NK-92 treated with Interleukin-12 subunit alpha and Interleukin-12 subunit beta, amount 100 ng/mL, for 24 hours (cell line): ENCODE measurements at places on chromosomes 7 and 10.

- DNase-seq, result no peak
Observed at GRCh38 chr10:58772758-58773157, 260.1 kb downstream of the BICC1 start.

GRCh38 chr7:155991470-155991869, 179.2 kb upstream of the SHH start:
- DNase-seq, result no peak

- DNase-seq, result peak; percentile 36
Observed at GRCh38 chr10:70232155-70232858, 922 bp downstream of the PPA1 start.

DNA sequence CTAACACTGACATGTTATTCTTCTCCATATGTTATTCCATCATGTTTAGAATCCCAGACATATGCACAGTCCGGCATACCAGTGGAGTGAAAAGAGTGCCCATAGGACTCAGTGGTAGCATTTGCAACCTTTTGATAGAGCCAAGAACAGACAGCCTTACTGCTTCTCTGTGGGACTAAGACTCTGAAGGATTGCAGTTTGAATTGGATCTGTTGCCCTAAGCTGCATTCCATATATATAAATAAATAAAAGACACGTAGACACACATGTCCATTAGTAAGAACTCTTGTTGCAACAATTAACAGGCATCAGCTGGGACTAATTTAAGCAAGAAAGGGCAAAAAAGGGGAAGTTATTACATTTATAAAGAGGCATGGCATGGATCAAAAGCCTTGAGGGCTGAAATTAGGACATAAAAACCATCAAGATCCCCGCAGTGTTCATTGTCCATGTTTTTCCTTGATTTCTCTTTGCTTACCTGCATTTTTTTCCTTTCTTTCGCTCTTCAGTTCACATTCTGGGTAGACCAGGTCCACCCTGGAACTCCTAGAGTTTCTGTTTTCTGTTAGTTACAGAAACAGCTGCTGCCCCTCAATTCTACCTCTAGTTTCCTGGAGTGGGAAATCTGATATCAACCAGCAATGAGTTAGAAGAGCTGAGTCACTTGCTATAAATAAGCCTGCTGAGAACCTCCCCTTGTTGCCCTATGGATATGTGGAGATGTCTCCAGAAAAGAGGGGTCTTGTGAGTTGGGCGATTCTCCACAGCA, 132.4 kb downstream of the SORCS1 start:
- DNase-seq, result no peak

- DNase-seq, result no peak
Observed at GRCh38 chr10:77252380-77253146, 385.0 kb downstream of the KCNMA1 start.

DNA sequence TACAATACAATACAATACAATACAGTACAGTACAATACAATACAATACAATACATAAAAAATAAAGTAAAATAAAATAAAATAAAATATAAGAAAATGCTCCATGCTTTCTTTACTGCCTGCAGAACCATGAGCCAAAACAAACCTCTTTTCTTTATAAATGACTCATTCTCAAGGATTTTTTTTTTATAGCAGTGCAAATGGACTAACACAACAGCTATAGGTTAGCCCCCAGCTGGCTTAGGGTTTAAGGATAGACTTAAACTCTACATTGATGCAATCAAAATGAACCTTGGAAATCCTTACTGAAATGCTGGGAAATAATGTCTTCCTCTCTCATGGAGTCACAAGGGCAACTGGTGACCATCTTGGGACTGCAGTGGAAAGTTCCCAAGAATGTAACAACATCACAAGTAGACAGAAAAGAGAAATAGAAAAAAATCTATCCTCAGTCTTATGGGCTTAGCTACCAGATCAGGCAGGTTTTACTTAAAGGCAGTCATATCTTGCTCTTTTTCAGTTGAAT, 348.9 kb downstream of the ARL4A start:
- DNase-seq, result no peak

GRCh38 chr7:95660023-95660434, 63.7 kb upstream of the PDK4 start:
- no peak for DNase-seq
